ENCODE measurements at places on chromosomes 11 and 22.

- DNase-seq: no peak
Measured at GRCh38 chr11:71239581-71239980, 12.8 kb downstream of the SHANK2 start.

DNA sequence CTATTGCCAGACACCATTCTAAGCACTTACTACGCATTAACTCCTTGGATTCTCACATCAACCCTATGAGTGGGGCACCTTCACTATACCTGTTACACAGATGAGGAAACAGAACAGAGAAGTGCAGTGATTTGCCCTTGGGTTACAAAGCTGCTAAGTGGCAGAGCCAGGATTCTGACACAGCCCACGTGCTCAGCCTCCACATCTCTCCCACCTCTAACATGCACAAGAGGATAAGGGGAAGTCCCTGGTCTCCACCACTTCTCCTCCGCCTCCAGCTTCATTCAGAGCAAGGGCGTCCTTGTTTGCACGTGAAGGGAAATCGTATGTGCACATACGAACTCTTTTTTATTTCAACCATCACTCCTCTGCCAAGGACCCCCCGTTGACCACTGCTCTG is 53.7 kb downstream of the CDON start:
- no peak for DNase-seq

DNA sequence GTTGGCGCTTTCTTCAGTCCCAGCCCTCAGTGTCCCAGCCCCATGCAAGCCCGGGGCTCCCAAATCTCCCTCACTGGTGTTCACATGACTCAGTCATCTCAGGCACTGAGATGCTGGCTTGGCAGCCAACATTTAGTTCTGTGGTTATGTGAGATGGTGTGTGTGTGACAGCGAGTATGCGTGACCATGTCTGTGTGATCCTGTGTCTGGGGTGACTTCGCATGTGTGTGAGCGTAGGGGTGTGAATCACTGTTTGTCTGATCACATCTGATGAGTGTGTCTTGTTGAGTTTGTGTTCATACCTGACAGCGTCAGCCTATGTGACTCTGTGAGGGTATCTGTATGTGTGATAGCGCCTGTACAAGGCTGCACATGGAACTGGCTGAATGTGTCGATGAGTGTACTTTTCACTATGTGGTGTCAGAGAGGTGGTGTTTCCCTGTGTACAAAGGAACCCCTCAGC is 16.2 kb downstream of the CREB3L1 start:
- no peak for DNase-seq

DNA sequence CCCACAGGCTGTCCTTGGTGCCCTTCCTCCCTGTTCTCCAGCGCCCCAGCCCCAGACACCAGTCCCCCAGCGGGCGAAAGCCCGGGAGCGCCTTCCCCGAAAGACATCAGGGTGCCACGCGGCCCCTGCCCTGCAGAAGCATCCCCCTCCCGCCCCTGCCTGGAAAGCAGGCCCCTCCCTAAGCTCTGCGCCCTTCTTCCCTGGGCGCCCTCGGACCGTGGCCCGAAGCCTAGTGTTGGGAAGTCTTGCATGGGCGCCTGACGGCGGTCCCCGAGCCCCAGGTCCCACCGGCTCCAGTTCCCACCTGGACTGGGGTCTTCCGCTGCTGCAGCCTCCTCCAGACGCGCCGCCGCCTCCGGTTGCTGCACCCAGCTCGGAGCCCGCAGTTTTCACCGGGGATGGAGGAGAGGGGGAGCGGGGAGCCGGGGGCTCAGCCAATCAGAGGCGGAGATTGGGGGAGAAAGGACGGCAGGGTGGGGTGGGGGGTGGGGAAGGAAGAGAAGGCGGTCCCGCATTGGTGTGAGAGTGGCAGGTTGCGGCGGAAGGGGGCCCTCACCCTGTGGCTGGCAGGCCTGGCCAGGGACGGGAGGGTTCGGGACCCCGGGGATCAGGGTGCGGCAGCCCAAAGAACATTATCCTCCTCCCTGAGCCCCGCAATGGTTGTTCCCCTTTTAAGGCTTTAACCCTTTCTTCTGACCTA is at the start of gene THY1:
TSS of gene THY1 (minus strand) at position 364 of the 700 bp plus-strand sequence. CDS start 2,267 bp downstream, outside the sequence.
- DNase-seq: no peak

- DNase-seq: no peak
Measured at GRCh38 chr11:27807596-27807995, 107.3 kb upstream of the BDNF start.

DNA sequence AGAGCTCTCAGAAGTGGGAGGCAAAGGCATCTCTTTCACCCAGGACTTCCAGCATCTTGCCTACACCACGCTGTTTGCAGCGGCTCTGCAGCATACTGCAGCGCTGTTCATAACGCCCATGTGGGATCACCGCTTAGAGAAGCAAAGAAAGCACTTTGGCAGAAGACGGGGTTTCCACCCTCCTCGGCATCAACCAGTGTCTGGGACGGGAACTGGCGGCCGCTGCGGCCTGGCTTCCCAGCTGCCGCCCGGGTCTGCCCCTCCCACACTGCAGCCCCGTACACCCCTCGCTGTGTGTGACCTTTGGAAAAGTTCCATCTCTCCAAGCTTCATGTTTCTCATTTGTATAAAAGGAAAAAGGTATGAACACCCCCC is 545 bp upstream of the TIRAP start:
- DNase-seq: peak; percentile 53

All from activated naive CD8-positive, alpha-beta T cell treated with anti-CD3 and anti-CD28 coated beads, Interleukin-2, amount 10 ng/mL, durations not matched to agents 7 days and 5 days (primary cell).